MV-4-11 (cell line): ENCODE measurements at places on chromosomes 3 and 15.
A peak's percentile ranks its signal among the peaks of the same experiment; 100 is the strongest.

- peak; percentile 61 for DNase-seq
These were observed 154.1 kb downstream of the TJP1 start for GRCh38 chr15:29668120-29668602.

DNA sequence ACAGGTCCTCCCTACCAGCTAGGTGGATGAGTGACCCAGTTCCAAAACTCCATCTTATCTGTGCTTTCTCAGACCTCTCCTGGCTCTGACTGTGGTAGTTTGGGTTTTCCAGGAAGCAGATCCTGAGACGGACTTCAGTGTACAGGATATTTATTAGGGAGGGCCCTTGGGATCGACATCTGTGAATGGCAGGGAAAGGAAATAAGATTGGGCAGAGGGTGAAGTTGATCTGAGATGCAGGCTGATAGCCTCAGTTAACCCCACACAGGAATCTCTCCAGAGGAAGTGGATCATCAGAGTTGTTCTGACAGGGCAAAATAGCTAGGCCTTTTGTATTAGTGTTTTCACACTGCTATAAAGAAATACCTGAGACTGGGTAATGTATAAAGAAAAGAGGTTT is 16.7 kb upstream of the MAPK6 start:
- no peak for DNase-seq

- peak; percentile 63 for DNase-seq
These were observed 110.0 kb downstream of the OPA1 start for GRCh38 chr3:193702967-193703366.

- no peak for DNase-seq
These were observed at the start of gene PPARG for GRCh38 chr3:12288182-12289129. Gene PPARG (plus strand): TSS chr3:12289070. CDS start chr3:12379712, 90,642 bp downstream.

DNA sequence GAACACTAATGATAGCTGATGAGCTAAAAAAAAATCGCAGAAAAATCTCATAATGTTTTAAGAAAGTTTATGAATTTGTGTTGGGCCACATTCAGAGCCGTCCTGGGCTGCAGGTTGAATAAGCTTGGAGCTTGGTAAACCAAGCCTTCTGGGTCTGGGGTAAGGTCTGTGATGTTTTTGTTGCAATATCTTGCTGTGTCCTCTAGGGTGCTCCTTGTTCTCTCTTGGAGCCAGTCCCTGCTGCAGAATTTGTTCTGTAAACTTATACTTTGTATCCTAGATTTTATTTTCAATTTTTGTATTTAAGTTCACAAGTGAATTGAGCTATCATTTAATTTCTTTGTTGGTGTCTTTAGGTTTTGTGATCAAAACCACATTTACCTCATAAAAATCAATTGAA is 143.7 kb downstream of the NR1D2 start:
- DNase-seq = peak; percentile 3

GRCh38 chr3:187646906-187647660 is 23.1 kb downstream of the SST start:
- DNase-seq = no peak

DNA sequence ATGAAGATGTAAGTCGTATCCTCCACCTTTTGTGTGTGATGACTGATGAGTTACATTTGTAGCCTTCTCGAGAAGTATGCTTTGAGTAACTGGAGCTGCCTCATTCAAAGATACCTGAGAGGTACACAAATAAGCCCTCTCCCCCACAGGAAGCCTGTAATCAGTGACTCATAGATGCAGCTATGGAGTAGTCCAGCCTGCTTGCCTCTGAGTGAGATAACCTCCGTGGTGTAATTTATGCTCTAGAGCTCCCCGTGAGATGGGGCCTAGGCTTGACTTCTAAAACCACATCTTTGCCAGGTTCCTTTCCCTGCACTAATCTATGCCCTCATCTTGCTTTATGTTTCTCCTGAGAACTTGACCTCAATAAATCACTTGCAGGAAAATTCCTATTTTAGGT is 291.7 kb downstream of the SUCLG2 start:
- DNase-seq = peak; percentile 16

DNA sequence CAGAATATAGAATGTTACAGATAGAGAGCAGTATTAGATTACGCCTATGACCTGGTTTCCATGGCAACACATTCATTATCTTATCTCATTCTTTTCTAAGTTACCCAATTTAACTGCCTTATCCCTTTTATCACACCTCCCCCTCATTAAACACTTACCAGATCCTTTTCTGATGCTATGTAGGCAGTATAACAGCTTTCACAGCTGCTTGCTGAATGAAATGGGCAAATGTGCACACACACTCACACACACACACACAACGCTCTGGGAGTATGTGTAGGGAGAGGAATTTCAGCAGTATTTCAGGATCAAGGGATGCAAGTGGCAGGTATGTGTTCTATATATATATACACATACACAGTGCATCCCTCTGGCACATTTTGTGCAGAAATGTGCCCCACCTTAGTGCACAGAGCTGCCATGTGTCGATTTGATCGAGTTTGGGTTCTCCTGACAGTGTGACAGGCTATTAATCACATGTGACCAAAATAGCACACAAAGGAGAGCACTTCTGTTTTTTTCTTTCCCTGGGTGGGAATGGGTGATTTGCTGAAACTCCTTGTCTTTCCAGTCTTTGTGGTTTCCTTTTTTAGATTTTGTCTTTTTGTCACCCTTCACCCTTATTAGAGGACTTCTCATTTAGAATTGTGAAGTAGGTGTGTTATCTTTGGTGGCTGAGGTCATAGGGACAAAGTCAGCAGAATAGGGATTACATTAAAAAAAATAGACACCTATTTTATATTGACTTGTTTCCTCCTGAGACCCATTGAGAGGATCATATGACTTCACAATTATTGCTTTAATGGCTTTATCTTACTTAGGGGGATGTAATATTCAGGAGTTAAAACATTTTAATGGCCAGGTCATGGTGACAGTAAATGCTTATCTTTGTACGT is 553.7 kb downstream of the PDCD6IP start:
- no peak for DNase-seq

DNA sequence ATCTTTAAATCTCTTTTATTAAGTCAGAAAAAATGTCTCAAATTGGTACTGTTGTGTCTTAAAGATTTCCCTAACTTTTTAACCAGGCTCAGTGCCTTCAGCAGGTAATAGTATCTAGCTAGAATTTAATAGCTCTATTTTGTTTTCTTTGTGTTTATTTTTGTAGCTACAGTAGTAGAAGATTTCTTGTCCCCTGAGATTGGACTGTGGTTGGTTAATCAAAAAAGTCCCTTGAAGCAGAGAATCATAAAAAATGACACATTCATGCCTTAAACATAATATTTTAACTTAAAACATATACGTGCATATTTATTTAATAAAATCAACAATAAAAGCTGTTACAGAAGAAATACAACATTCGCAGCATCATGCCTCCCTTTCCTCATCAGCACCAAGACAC is 102.8 kb downstream of the EEFSEC start:
- no peak for DNase-seq

DNA sequence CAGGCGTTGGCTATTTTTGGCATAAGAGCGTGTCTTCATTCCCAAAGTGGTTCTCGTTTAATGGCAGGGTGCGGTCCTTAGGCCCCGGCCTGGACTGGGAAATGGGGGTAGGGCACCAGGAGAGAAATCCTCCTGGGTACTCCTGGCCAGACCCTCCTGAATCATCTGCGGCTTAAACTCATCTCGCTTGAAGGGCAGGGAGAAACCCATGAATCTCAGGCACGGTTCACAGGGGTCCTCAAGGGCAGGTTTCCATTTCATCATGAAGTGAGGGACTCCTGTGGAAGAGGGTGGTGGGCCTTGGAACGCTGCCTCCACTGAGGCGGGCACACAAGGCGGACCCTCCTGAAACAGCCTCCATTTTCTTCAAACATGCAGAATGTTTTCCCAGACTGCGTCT is 48.4 kb downstream of the KLF13 start:
- no peak for DNase-seq

DNA sequence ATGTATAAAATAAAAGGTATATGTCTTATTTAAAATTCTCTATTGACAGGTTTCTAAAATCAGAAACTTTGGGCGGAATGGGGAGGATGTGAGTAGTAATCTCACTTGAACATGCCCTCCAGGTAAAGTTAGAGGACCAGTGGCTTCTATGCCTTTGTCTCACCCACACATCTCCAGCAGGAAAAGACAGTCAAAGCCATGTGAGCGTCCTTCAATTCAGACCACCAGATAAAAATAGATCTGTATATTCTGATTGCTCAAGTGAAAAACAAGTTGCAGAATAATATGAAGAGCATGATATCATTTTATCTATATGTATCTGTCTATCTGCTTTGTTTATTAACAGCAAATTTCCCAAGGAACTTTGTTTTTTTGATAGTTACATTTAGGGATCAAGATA is 152.2 kb downstream of the TMCO5A start:
- DNase-seq = no peak

- DNase-seq = no peak
These were observed 39.9 kb downstream of the PLCH1 start for GRCh38 chr3:155704771-155705559.

DNA sequence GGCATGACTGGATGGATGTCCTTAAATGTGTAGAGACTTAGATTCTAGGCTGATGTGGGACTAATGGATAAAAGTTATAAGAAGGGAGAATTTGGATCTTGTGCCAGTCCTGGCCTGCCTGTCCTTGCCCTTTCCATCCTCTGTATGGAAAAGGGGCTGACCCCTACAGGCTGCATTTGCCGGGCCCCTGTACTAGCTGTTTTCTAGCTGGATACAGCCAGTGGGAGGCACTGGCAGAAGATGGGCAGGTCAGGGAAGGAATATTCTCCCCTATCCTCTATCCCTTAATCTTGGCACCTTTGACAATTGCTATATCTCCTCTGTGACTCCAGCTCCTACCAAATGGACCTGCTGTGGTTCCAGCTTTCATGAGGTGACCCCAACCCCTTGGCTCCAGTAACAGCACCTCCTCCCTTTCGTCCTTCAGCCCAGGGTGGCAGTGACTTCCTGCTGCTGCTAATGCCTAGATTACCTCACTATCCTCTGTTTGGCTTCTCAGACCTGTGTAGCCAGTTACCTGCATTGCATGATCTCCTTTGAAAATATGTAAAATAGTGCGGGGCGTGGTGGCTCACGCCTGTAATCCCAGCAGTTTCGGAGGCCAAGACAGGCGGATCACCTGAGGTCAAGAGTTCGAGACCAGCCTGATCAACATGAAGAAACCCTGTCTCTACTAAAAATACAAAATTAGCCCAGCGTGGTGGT is 6.2 kb upstream of the TNFAIP8L3 start:
- DNase-seq = no peak

GRCh38 chr15:57503051-57503702 is 88.5 kb upstream of the MYZAP start:
- DNase-seq = no peak

DNA sequence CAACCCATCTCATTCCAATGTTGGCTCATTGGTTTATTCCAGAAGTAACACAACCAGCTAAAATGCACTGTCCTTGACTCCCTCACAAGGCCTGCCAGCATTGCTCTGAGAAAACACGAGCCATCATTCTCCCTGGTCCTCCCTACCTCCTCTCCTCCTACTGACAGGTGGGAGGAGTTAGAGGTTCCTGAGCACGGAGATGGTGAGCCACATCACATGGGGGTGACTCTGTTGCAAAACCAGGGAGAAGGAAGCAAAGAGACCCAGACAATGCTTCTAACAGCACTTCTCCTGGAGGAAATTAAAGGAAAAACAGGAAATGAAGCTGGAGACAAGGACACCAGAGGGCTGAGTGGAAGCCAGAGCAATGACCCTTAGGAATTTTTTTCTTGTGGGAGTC is 667.4 kb downstream of the NTRK3 start:
- no peak for DNase-seq

GRCh38 chr3:110165370-110165743 is 828.0 kb upstream of the DPPA4 start:
- no peak for DNase-seq

DNA sequence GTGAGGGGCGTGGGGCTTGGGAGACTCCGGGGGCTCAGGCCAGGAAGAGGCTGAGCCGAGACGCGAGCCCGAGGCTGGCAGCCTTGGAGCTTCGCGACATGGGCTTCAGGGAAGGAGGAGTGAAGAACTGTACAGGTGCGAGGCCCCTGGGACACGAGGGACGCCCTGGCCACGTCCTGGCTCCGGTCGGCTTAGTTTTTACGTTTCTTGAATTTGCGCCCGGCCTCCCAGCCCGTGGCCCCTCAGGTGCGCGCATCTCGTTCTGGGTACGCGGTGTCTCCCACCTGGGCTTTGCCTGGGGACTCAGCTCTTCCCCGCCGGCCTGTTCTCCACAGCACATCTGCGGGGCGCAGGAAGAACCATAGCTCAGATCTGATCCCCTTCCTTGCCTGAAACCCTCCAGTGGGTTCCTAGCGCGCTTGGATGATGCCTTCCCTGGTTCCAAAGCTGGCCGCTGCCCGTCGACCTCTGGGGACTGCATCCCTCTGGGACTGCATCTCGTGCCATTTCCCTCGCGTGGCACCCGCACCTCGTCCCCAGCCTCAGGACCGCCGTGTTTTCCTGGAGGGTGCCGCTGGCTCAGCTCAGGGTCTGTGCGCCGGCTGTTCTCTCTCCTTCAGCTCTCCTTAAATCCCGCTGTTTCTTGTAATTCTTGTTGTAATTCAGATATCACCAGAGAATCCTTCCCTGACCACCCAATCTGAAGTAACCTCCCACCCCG is 614 bp downstream of the CHCHD6 start:
- no peak for DNase-seq

- DNase-seq = no peak
These were observed 12.5 kb downstream of the ARPP21 start for GRCh38 chr3:35651851-35652250.

GRCh38 chr3:193996641-193997089 is 139.3 kb upstream of the HES1 start:
- no peak for DNase-seq

- DNase-seq = no peak
These were observed 19.9 kb upstream of the TNFAIP8L3 start for GRCh38 chr15:51114437-51115119.

DNA sequence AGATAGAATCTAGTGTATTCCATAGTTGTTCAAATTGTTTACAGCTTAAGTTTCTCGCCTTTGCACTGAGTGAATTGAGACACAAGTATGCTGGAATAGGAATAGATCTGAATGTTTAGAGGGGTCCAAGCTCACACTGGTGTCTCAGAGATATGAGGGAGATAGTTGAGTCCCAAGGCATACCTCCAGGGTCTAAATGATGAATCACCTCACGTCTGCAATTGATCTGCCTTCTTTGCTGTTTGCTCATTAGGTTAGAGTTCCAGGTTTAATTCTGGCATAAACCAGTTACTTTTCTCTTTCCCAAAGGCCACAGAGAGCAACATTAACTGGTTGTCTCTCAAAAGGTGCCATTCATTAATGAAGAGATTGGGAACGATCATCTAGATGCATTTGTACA is 106.3 kb upstream of the MME start:
- no peak for DNase-seq

GRCh38 chr15:73866881-73867410 is 6.4 kb upstream of the TBC1D21 start:
- no peak for DNase-seq
